ENCODE measurements at places on chromosomes 13 and 19. TPM values are rescaled to one million over a fixed set of nuclear protein-coding genes. Genes with fewer than 3 reads are reported as not detected.

The GARIN5A gene
- 1.2 TPM for total RNA-seq

- DNase-seq: no peak
These were observed 11.1 kb upstream of the OLFM4 start for GRCh38 chr13:53017433-53017970.

The ACER1 gene
- total RNA-seq: not detected

The IL11 gene
- total RNA-seq: not detected

The LCP1 gene
- 22.9 TPM for total RNA-seq

The CRB3 gene
- not detected for total RNA-seq

DNA sequence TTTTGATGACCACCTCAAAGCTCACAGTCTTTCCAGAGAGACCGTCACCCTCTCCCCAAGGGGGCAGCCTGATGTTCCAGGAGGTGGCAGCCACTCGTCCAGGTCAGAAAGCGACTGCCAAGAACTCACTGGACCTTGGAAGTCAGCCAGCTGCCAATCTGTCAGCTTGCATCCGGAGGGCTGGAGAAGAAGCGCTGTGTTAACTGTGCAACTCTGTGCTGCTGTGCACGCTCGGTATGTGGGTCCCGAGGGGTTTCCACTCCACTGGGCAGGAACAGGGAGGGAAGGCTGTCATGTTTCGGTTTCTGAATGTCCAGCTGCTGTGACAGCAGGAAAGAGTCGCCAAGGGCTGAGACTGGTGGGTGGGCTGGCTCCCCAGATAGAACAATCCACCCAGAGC is 89.2 kb downstream of the CACNA1A start:
- DNase-seq: no peak

DNA sequence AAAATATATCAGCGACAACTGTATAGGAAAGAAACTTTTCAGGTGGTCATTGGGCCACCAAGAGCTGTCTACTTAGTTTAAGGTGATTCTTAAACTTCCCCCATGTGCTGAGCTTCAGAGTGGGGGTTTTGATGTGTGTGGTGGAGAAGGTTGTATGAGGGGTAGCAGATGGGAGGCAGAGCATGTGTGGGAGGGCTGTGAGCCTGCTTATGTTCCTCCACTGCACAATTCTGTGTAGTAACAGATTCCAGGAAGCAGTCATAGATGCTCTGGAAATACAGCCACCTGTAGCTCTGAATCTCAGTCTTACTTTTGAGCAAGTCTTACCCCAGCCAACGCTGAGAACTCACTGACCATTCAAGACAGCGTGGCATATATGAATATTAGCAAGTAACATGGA is 95.3 kb upstream of the SPATA13 start:
- no peak for DNase-seq

DNA sequence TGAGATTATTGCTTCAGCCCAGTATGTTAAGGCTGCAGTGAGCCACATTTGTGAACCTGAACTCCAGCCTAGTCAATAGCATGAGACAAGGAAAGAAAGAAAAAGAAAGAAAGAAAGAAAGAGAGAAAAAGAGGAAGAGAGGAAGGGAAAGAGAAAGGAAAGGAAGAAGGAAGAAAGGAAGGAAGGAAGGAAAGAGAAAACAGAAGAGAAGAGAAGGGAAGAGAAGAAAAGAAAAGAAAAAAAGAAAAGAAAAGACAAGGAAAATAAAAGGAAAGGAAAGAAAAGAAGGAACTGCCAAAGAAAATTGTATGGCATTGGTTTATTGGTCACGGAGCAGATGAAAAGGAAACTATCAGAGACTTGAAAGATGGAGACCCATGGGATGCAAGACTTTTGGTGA is 1158.8 kb downstream of the OLFM4 start:
- no peak for DNase-seq

The TMEM145 gene
- total RNA-seq: 0.64 TPM

GRCh38 chr19:12838182-12838885 is at the start of gene MAST1:
Gene MAST1 (plus strand): TSS chr19:12838515. CDS start chr19:12838573, 58 bp downstream.
- DNase-seq: peak; percentile 60

GRCh38 chr19:4768934-4769777 is 22.4 kb upstream of the FEM1A start:
- peak; percentile 78 for DNase-seq

DNA sequence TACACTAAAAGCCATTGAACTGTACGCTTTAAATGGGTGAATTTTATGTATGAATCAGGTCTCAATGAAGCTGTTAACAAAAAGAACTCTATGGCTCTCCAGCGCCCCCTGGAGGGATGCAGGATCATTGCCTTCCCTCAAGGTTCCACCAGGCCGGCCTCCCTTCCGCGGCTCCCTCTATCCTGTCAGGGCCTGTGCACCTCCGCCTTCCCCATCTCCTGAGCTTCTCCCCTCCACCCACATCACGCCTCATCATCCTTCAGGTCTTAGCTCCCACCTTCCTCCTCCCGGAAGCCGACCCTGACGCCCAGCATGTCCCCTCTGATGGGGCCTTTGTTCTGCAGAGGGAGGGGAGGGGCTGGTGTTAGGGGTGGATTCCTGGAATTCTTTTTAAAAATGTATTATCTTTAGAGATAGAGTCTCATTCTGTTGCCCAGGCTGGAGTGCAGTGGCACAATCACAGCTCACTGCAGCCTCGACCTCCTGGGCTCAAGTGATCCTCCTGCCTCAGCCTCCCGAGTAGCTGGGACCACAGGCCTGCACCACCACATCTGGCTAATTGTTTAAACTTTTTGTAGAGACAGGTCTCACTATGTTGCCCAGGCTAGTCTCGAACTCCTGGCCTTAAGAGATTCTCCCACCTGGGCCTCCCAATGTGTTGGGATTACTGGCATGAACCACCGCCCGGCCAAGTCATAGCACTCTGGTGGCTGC is 27.7 kb downstream of the MEIS3 start:
- DNase-seq: peak; percentile 80

DNA sequence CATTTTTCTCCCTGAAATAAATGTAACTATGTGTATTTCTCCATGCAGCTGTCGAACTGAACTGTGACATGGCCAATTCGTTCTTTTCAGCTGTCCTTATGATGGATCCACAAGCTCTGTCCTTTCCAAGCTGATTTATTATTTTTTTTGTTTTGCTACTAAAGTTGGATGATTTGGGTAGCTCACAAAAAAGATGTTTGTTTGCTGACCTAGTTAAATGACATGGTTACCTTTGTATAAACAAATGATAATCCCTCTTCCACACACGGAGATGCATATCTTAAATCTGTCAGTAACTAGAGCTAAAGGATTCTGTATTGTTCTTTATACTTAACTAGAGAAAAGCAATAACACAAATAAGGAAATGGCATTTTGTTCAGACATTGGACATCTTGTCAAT is 884.3 kb upstream of the PCDH20 start:
- DNase-seq: no peak

DNA sequence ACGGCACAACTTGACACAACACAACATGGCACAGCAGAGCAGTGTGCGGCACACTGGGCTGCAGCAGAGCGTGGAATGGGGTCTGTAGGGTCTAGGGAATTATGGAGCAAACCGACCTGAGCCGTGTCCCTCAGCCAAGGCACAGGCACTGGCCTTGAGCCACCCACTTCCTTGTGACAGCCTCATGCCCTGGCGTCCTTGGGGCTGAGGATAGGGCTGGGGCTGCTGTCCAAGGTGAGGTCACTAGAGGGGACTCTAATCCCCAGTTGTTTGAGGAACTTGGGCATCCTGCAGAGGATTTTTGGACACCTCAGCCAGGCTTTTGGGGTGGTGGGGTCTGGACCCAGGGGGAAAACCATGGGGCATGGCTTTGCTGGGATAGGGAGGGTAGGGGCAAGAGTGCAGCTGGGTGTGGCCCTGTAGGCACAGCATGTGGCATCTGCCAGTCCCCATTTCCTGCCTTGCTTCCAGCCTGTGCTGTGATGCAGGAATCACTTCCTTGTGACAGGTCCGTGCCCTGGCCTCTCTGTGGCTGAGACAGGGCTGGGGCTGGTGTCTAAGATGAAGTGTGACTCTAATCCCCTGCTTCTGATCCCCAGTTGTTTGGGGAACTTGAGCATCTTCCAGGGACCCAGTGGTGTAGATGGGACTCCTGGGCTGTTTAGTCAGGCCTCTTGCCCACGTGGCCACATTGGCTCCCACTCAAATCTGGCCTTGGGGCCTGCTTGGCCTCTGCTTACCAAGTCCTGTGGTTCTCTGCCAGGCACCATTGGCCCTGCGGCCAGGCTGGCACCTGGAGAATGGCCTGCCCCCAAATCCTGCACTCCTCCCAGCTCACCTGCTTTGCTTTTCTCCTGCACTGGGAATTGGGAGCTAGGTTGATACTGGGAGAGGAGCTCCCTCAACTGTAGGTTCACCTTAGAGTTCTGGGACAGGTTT is 78.5 kb downstream of the SCGB2B2 start:
- peak; percentile 61 for DNase-seq

The ENOX1 gene
- 6.8 TPM for total RNA-seq

- DNase-seq: no peak
These were observed 122.8 kb upstream of the KLF12 start for GRCh38 chr13:74256969-74257368.

DNA sequence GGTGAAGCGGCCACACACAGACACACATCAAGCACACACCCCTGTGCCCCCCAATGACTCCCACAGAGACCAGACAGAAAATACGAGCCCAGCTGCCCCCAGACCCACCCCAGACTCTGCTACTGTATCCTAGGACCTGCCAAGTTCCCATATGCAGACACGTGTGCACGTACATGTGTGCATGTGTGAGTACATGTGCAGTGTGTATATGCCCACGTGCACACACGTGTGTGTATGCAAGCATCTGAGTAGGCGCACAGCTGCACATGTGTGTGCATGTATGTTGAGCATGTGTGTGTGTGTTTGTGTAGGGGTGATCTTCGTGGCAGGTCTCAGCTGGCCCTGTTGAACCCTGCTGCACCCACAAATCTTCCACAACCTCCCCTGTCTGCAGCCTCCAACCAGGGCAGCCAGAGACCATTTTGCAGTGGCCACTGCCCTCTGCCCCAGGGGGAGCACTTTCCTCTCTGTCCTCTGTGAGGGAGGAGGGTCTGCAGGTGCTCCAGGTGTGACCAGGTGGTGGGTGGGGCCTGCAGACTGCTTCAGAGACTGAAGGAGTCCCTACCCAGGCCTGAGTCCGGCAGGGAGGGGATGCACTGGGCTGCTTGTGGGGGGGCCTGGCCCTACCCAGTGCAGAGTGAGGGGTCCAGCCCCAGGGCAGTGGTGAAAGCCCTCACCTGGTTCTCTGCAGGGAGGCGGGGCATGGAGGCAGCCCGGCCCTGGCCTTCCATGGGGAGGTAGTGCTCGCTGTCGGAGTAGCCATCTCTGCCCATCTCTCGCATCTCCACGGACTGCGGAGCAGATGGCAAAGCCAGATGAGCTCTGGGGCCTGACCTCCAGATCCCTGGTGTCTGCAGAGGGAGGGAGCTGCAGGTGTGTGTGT is 61.5 kb downstream of the IER2 start:
- DNase-seq: no peak

DNA sequence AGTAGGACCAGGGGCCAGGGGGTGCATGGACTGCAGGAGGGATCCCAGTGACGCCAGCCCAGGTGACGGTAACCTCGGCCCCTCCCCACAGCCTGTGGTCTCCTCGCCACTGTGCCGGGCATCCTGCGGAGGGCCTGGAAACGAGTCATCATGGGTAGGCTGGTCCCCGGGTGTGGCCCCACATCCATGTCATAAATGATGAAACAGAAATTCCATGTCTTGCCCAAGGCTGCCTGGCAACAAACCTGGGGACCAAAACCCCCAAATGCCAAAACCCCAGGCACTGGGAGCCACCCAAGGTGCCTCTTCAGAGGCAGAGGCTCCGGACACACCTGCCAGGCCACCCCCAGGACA is 20.9 kb downstream of the MAP2K2 start:
- no peak for DNase-seq

The KIR2DL3 gene
- total RNA-seq: not detected

GRCh38 chr13:46097015-46097414 is 7.8 kb downstream of the CPB2 start:
- DNase-seq: no peak

The REEP6 gene
- 0.72 TPM for total RNA-seq

- DNase-seq: no peak
These were observed 448.7 kb upstream of the MIR17HG start for GRCh38 chr13:90898811-90899210.

- no peak for DNase-seq
These were observed 9.9 kb upstream of the FBXW9 start for GRCh38 chr19:12706332-12706718.

The ZSCAN1 gene
- not detected for total RNA-seq

- DNase-seq: no peak
These were observed 84.2 kb downstream of the COL4A2 start for GRCh38 chr13:110391273-110391672.

All from left ventricle myocardium superior (tissue), 1 donor.